ENCODE measurements at places on chromosomes 6 and 20.

DNA sequence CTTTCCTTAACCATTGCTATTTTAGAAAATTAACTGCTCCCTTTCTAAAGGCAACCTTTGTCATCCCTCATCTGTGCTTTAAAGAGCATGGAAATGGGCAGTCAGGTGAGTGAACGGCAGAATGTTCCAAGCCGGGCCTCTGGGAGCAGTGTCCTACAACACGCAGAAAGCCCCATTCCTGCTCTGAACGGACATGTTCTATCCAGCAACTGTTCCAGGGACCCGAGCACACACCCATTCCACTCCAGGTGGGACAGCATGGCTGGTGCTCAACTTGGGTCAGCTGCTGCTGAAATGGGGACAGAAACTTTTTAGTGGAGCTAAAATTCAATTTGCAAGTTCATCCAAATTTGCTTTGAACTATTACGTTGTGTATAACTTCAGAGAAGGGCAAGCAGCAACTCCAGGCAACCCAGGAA, 26.7 kb downstream of the DIDO1 start:
- no peak for DNase-seq

GRCh38 chr6:131683479-131683878, 17.7 kb downstream of the OR2A4 start:
- no peak for DNase-seq

- no peak for DNase-seq
Measured at GRCh38 chr6:21856844-21857243, 263.3 kb downstream of the SOX4 start.

DNA sequence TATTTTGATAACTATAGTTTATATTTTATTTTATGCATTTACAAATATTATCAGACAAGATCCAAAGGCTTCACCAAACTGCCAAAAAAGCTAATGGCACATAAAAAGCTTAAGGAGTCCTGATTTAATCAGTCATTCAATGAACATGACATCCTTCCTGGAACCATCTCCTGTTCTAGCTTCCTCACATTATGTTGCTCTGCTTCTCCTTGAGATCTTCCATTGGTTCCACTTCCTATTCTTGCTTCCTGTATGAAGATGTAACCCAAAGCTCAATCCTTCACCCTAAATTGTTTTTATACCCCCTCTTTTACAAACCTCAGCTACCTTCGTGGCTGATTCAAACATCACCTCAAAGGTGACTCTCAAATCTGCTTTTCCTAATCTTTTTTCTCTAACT, 4.5 kb upstream of the BRD2 start:
- DNase-seq: no peak

DNA sequence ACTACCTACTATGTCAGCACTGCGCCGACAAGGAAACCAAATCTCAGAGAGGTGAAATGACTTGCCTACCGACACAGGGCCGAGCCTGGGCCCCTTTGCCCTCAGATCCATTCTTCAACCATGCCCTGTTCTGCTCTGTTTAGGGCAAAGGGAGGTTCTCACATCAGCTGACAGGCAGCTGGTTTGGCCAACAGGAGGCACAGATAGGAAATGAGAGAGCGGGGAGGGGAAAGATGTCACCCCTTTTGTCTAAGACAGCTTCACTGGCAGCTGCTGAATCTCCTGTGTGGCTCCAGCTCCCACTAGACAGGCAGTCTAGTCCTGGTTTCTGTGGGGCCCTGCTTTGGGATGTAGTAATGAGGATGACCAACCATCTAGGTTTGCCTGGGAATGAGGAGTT, 158.7 kb downstream of the TMEM200A start:
- DNase-seq: no peak

DNA sequence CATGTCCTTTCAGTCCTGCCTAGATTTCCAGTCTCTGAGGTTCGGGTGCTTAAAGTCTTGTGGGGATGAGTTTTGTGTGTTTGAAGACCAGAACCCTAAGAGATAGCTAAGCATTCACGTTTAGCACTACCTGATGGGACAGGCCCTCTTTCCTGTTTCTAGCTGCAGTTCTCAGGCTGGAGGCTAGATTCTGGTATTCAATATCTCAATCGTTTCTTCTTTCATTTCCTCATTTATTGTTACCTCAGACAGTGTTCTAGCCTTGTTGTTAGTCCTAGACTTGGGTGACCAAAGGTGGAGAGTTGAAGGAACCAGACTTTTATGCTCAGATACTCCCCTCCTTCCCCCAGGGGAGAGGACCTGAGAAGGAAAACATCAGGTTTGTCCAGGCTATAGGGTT, 16.8 kb downstream of the CEP250 start:
- no peak for DNase-seq
